Regular cardiac myocyte (primary cell): ENCODE measurements at places on chromosomes 11 and 22. TPM values are rescaled to one million over a fixed set of nuclear protein-coding genes. Genes with fewer than 3 reads are reported as not detected.

Gene STK33
- total RNA-seq: 0.58 and 1.1 TPM in 2 replicates

Gene ANO1
- 0.58 and 3.7 TPM in 2 replicates for total RNA-seq

Gene BAIAP2L2
- 0.56 and 1.7 TPM in 2 replicates for total RNA-seq

Gene TMPRSS4
- under 0.01 TPM in 1 of 2 replicates, not detected in the other for total RNA-seq

Gene HTR3B
- total RNA-seq: not detected in 2 replicates

Gene OR4C11
- total RNA-seq: not detected in 2 replicates

Gene HPX
- total RNA-seq: 0.38 and 0.85 TPM in 2 replicates

Gene CBY1
- total RNA-seq: 17.8 and 30.7 TPM in 2 replicates

Gene CRACR2B
- total RNA-seq: 0.58 and 1.4 TPM in 2 replicates

Gene SCN4B
- total RNA-seq: 0.28 TPM in 1 of 2 replicates, not detected in the other

Gene TEX54
- not detected in 2 replicates for total RNA-seq

Gene OR4A47
- total RNA-seq: not detected in 2 replicates
